ENCODE measurements at places on chromosomes 7 and 10.

DNA sequence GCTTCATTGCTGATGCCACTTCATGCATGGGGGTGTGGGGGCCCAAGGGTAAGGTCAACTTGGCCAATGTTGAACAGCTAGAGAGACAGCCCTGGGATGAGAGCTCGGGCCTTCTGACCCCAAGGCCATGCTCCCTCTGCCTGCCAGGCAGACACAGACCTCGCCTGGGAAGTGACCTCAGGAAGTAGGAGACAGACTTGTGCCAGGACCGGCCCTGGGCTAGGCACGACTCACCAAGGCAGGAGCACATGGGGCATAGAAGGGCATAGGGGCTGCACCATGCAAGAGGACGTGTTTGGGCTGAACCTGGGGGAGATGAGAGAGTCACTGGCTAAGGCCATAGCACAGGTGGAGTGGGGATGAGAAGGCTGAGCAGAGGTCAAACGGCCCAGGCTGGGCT is 27.1 kb downstream of the ZCCHC24 start:
- DNase-seq: no peak

DNA sequence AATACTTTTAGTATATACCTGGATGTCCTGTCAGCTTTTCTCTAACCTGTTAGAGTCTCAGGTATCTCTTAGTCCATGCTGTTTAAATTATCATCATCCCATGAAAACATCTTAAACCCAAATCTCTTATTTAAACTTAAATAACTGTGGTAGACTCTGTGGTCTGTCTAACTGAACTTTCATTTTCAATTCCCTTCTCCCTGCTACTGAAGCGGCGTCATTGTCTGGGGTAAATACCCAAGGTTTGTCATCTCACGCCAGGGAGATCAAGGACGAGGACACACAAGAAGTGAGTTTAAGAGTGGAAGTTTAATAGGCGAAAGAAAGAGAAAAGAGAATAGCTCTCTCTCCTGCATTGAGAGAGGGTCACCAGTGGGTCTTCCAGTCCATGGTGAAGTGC is 804.4 kb upstream of the CELF2 start:
- no peak for DNase-seq

DNA sequence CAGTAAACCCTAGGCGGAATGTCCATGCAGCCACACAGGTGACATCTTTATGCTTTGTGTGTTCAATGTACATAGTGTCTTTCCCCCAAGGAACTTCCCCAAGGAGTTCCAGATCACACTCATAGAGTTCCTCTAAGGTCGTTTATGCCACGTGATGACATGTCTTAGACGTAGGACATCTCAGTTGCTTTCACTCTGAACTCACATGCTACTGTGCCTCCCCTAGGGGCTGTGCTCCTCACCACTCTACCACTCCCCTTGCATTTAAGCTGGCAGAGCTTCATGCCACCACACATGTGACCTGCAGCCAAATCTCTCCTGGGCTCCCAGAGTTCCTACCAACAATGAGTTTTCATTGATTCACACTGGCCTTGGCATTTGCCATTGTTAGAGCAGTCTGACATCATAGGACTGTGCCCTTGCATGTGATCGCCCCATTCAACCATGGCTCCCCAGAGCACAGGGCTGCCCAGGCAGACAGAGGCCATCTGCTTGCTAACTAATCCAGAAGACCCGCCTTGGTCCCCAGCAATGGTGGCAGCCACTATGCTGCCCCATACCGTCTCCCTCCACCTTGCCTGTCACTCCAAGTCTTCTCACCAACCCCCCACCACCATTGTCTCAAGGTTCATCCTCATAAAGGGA is 95.3 kb upstream of the MACROH2A2 start:
- DNase-seq: no peak

DNA sequence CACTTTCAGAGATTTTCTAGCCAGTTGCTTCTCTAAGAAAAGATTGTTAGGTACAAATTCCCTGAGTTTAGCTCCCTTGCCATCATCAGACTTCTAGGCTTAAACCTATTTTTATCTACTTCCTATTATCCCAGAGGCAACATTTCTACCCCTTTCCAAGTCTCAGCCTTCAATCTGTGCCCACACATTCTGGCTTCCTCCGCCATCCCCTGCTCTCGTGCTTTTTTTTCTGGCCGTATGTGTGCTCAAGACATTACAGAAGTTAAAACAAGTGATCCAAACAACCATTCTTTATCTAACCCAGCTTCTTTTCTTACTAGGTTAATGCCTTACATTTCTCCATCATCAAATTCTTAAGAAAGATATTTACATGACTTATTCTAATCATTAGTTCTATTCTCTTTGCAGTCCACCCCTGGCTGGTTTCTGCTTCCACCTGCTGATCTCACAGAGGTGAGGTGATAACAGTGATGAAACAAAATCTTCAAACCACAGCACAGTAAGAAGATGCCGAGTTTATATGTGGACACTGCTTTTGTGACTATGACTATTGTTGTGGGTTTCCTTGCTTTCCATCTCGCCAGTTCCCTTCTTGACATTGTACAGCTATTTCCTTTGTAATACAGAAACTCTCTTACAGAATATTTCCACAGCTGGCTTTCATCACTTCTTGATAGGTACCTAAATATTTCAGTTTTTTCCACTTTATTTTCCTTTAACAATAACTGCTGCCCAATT is 18.3 kb upstream of the CDK6 start:
- DNase-seq: no peak

DNA sequence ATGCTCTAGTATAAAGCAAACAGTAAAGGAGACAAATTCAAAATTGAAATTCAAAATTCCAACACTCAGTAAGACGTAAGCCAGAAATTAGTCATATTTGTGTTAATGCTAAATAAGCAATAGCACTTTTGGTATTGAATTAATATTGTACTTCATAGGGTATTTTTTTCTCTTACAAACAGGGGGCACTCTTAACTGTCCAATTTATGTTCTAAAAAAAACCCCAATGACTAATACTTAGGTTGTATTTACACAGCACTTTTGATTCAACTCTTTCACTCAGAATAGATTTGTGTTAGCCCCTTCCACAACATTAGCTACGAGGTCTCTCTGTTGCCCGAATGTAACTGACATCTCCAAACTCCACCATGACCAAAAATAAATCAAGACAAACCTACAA is 284.9 kb upstream of the COBL start:
- no peak for DNase-seq

GRCh38 chr7:128309976-128310375 is 33.7 kb downstream of the RBM28 start:
- no peak for DNase-seq

DNA sequence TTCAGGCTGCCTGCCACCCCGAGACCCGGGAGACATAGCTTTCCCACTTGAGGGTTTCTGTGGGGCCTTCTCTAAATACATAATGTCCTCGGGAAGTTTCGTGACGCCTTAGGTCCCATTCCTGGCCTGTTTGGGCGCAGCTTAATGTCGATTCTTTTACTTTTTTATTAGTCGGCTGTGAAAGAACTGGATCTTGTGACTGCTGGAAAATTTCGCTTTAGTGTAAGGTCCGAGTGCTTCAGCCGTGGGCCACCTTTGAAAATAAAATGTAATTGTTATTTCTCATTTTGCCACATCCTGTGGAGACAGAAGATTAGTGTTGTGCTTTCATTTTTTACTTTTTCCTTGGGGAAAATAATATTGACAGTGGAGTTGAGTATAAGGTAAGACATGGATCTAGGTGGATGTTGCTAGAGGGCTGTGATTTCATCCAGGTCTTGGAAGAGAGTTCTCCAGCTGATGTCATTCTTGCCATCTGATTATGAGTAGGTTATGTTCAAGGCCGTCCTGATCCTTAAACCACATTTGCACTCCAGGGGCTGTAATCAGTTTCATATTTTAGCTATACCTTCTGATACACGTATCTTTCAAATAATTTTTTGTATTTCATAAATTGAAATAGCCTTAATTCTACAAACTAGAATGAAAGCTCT is 830 bp downstream of the RAB18 start:
- no peak for DNase-seq

DNA sequence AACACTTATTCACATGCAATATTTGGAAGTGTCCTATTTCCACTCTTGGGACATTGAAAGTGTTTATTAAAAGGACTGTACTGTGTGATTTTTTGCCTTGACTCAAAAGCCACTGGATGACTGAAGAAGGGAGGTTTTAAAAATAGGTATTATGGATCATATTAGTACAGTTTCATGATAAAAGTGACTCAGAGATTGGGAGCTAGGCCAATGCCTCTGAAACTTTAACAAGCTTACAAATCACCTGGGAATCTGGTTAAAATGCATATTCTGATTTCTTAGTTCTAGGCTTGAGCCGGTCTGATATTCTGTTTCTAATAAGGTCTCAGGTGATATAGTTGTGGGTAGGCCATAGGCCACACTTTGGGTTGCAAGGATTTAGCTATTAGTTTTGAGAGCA is 191.2 kb downstream of the PLXDC2 start:
- no peak for DNase-seq

DNA sequence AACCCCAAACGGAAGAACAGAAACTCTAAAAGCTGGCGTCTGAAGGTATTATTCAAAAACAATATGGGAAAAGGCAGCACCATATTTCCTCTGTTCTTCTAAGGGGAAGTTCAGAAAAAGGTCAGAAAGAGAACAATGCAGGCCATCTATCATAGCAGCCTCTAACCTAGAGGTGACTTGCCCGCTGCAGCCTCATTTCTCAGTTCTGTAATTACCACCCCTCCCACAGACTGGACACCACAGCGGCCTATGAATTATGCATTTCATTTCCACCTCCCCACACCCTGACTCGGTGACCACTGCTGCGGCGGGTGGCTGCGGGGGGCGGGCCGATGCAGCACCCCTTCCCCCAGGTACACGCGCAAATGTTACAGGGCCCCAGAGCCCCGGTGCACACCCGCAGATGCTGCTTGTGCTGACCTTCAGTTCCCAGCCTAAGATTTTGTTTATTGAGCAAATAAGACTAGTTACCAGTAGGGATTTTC is 125.5 kb downstream of the CLEC2L start:
- DNase-seq: peak; percentile 18

DNA sequence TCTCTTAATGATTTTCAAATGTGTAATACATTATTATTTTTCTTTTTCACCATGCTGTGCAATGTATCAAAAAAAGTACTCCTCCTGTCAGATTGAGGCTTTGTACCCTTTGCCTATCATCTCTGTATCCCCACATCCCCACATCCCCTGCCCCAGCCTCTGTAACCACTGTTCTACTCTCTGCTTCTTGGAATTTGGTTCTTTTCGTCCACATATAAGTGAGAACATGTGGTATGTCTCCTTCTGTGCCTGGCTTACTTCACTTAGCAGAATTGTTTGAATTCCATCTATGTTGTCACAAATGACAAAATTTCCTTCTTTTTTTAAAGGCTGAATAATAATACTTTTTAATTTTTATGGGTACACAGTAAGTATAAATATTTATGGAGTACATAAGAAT is 13.8 kb downstream of the TAF3 start:
- DNase-seq: no peak

- no peak for DNase-seq
These were observed 271.0 kb upstream of the PODXL start for GRCh38 chr7:131827421-131827820.

- DNase-seq: no peak
These were observed 164.8 kb downstream of the MAGI2 start for GRCh38 chr7:79288655-79289054.

GRCh38 chr7:34011017-34011695 is 105.8 kb downstream of the BMPER start:
- DNase-seq: no peak
